ENCODE measurements at places on chromosomes 2 and 18. TPM values are rescaled to one million over a fixed set of nuclear protein-coding genes. Genes with fewer than 3 reads are reported as not detected.

DNA sequence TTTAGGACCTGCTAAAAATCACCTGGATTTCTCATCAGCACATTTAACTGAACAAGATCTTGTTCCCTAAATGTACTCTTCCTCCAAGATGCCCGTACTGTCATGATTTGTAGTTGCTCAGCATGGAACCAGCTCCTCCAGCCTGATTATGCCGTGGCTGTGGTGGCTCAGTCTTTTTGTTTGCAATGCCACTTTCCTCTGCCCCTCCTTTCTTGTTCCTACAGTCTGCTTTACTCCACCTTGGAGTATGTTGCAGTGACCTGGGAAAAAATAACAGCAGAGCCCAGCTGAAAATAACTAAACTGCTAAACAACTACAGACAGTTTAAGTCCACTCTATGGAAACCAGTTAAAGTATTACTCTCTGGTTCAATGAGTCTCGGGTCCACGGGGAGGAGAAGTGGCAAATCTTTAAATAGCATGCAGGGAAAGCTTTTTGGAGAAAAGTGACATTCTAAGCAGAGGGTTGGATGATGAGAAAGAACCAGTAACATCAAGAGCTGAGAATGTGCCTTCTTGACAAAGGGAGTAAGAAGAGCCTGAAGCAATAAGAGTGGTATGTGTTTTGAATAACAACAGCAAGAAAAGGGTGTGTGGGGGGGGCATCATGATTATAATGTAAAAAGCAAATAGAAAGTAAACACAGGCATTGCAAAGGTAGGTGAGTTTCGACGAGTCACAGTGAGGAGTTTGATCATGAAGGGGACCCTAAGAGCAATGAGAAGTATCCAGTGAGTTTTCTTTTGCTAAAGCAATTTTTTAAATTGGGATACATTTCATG, 225.7 kb downstream of the TMX3 start:
- no peaks in the 10 kb centered on the region for H3K36me3 ChIP-seq
- no peak overlapping the region for H3K4me3 ChIP-seq
- no peaks in the 10 kb centered on the region for H3K27me3 ChIP-seq
- H3K27ac ChIP-seq = no peak overlapping the region
- no peaks in the 10 kb centered on the region for H3K4me1 ChIP-seq

The ARPC2 gene
- 256 TPM for polyA plus RNA-seq

The CCDC150 gene
- polyA plus RNA-seq = 11.3 TPM

- no peaks in the 10 kb centered on the region for H3K27me3 ChIP-seq
- DNase-seq = no peak
- H3K4me1 ChIP-seq = peaks cover 3% of the 10 kb centered on the region
- H3K4me3 ChIP-seq = no peak overlapping the region
- H3K36me3 ChIP-seq = no peaks in the 10 kb centered on the region
These were observed 515.8 kb downstream of the GALR1 start for GRCh38 chr18:77765468-77765867.

DNA sequence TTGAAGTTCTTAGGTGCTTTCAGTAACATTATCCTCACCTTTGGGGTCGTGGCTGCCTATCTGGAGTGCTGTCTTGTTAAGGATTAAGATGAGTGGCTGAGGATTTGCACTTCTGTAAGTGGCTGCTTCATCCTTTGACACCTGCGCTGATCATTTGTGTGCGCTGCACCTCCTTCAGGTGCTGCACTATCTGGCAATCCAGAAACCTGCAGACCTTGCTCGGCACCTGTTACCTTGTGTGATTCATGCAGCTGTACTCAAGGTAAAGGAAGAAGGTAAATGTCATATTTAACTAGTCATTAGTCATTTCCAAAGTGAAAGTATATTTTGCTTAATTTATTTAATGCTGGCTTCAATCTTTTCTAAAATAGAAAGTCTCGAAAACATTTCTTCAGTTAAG, 110.3 kb downstream of the RAB3GAP1 start:
- no peaks in the 10 kb centered on the region for H3K4me1 ChIP-seq
- no peak overlapping the region for H3K27ac ChIP-seq
- DNase-seq = no peak
- no peak overlapping the region for H3K4me3 ChIP-seq
- H3K36me3 ChIP-seq = peaks cover 89% of the 10 kb centered on the region

- H3K4me3 ChIP-seq = no peak overlapping the region
- H3K27ac ChIP-seq = no peak overlapping the region
- DNase-seq = no peak
- H3K27me3 ChIP-seq = no peaks in the 10 kb centered on the region
- H3K36me3 ChIP-seq = no peaks in the 10 kb centered on the region
These were observed 555.9 kb upstream of the VRK2 start for GRCh38 chr2:57490741-57491140.

DNA sequence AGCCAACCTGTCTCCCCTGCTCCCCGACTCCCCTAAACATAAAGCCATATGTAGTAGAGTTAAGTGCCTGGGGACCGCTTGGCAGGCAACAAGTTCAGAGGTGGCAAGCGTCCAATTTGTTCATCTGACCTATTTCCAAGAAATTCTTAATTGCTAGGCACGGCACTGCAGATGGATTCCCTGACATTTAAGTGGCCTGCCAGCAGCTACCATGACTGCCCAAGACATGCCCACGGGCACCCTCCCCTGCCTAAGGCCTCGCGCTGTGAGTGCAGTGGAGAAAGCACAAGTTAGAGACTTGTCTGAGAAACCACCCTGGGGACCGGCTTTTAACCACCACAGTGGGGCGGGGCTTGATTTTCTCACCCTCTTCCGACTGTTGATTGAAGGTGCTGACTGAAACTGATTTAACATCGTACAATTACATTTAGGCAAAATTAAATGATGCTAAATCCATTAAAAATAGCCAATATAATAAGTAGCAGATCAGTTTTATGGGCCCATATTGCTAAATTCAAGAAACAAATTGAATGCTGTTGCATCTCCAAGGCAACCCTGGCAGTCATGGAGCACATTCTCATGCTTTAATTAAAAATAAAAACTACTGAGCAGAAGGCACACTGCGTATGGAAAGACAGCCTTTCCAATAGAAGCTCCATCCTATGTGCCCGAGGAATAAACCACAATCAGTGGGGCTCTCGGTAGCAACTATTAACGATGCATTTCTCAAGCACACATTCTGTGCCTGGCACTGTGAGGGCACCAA, 163.6 kb upstream of the ACAA2 start:
- no peaks in the 10 kb centered on the region for H3K36me3 ChIP-seq
- no peak overlapping the region for H3K4me3 ChIP-seq
- no peaks in the 10 kb centered on the region for H3K27me3 ChIP-seq
- DNase-seq = no peak

DNA sequence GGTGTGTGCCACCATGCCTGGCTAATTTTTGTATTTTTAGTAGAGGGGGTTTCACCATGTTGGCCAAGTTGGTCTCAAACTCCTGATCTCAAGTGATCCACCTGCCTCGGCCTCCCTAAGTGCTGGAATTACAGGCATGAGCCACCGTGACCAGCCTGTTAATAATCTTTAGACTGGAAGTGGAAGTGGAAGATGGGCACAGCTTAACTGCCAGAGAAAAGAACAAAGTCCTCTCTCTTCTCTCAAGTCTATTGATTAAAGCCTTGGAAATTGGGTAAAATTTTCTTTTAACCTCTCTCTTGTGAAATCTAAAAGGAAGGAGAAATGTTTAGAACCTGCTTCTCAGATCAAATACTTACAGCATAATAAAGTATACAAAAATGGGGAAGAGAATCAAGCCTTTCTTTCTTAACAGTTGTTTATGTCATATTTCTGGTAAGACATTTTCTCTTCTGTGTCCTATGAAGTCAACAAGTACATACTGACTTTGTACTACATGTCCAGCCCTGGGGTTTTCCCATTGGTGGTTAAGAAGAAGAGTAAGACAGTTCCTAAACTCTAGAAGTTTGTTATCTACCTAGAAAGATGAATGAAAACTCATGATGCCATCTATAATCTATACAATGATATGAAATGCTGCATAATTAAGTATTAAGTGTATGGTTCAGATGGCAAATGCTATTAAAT, 4.6 kb downstream of the TMEM169 start:
- H3K36me3 ChIP-seq = no peaks in the 10 kb centered on the region
- no peaks in the 10 kb centered on the region for H3K4me1 ChIP-seq
- DNase-seq = no peak
- H3K27ac ChIP-seq = no peak overlapping the region

DNA sequence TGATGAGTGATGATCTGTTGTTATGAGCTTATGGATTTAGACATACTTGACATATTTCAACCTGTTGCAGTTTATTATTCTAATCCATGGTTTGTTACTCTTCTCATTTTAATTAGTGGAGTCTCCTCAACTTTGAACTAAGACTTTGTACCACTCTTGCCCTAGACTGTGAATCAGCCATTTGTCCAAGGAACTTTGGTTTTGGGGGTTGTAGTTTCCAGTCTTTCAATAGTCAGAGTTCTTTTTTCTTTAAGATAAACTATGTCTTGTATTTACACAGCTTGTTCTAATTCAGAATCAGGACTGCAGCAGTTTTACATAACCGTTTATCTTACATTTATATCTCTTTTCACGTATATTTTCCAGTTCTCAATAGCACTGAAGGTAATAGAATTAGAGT, 133.6 kb downstream of the GULP1 start:
- H3K4me3 ChIP-seq = no peak overlapping the region
- H3K27me3 ChIP-seq = no peaks in the 10 kb centered on the region
- H3K27ac ChIP-seq = no peak overlapping the region

DNA sequence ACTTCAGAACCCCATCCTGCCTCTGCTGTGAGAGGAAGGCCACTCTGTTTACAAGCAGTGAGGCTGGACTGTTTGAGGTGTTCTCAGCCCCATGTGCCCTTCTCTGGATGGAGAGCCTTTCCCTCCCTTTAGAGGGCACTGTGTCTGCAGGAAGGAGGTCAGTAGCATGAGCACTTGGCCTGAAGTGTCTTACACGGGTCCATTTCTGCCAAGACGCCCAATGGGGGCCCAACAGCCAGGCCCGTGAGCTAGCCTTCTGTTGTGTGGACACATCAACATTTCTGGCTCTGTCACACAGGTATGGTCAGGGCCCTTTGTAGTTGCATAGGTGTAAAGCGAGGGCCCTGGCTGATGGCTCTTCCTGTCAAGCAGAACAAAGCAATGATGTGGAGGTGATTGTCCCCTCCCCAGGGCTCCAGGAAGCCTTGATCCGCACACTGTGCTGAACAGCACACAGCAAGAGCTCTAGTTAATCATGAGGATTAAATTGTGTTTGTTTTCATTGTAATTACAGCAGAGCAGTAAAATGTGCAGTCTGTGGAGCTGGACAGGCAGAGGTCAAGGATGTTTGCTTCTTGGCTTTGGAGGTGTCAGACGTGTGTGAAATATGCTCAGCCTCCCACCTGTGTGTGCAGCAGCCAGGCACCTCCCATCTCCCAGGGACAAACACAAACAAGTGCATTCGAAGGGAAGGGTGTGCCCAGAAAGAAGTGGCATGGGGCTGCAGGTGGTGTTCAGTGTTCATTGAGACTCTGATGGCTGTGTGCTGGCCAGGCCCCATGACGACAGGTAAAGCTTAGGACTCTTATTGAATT, 132.1 kb downstream of the SH3RF3 start:
- no peak overlapping the region for H3K4me3 ChIP-seq
- H3K27me3 ChIP-seq = no peaks in the 10 kb centered on the region
- no peaks in the 10 kb centered on the region for H3K36me3 ChIP-seq
- H3K27ac ChIP-seq = no peak overlapping the region

- DNase-seq = no peak
- H3K4me3 ChIP-seq = no peak overlapping the region
- H3K27me3 ChIP-seq = no peaks in the 10 kb centered on the region
- H3K36me3 ChIP-seq = peaks cover 20% of the 10 kb centered on the region
- peak overlapping the region; percentile 21 for H3K27ac ChIP-seq
- H3K4me1 ChIP-seq = peaks cover 52% of the 10 kb centered on the region
These were observed 124.3 kb downstream of the RBMS1 start for GRCh38 chr2:160368988-160369930.

DNA sequence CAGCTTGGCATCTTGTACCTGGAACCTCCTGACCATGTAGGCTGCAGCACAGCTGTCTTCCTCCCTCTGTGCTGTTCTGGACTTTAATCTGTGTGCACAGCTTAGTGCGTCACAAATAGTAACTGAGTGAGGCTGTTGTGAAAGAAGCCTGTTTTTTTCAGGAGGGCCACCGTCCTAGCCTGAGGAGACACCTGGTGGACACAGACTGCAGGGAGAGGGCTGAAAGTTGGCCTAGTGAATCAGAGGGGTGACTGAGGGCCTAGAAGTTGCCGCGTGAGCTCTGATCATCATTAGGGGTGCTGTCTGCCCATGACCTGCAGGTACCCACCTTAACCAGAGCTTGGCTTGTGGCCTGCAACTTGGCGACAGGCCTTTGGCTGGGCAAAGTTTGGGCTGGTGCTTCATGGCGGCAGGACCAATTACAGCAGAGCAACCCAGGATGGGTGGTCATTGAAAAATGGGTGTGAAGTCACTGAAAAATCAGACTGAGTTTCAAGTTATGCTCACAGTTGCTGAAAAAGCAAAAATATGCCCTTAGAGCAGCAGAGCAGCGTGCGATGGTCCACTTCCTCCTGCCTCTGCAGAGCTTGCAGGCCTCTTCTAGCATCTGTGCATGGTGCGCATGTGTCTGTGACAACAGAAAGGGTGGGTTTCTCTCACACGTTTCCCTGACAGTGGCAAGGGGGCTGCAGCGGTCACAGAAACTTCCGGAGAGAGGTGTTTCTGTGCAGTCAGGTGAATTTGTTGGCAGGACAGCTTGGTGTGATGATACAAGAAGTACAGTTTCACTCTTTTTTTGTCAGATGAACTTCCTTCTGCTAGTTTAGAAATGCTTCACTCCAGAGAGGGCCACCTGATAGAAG, 9.6 kb downstream of the GDF7 start:
- no peaks in the 10 kb centered on the region for H3K4me1 ChIP-seq
- no peak overlapping the region for H3K27ac ChIP-seq
- DNase-seq = no peak
- peaks cover 44% of the 10 kb centered on the region for H3K27me3 ChIP-seq
- H3K36me3 ChIP-seq = no peaks in the 10 kb centered on the region

- no peak for DNase-seq
- H3K27me3 ChIP-seq = no peaks in the 10 kb centered on the region
- peak overlapping the region; percentile 45 for H3K27ac ChIP-seq
- no peak overlapping the region for H3K4me3 ChIP-seq
- H3K4me1 ChIP-seq = peaks cover 6% of the 10 kb centered on the region
- no peaks in the 10 kb centered on the region for H3K36me3 ChIP-seq
These were observed 42.5 kb upstream of the PID1 start for GRCh38 chr2:229313591-229313990.

The REG3A gene
- not detected for polyA plus RNA-seq

The TOGARAM2 gene
- polyA plus RNA-seq = 4.6 TPM

DNA sequence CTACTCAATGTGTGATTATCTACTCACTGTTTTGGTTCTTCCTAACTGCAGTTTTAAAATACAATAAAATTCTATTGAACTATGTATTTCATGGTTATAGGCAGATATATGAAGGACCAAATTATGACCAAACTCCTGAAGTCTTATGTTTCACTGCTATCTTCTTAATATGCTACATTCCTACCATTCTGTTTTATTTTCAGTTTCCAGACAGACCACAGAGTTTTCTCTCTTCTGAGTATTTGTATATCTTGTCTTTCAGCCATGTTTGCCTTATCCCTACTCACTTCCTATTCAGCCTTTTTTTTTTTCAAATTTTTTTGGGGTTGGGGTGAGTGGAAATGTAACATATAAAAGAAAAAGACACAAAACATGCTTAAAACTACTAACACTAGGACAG, 6.3 kb downstream of the RFTN2 start:
- DNase-seq = no peak
- no peaks in the 10 kb centered on the region for H3K36me3 ChIP-seq
- no peaks in the 10 kb centered on the region for H3K27me3 ChIP-seq
- H3K4me1 ChIP-seq = no peaks in the 10 kb centered on the region
- H3K4me3 ChIP-seq = no peak overlapping the region

- H3K27me3 ChIP-seq = no peaks in the 10 kb centered on the region
- no peak overlapping the region for H3K27ac ChIP-seq
- DNase-seq = no peak
These were observed 269.7 kb upstream of the SLC8A1 start for GRCh38 chr2:40721595-40721994.

The CDH2 gene
- 6.9 TPM for polyA plus RNA-seq

All from left lung (tissue), 14 donors.